OCI-M1 (cell line): ENCODE measurements at places on chromosomes 1 and 21.

- no peak for DNase-seq
Observed at GRCh38 chr1:159952932-159953331, 1.1 kb downstream of the SLAMF9 start.

GRCh38 chr1:87337606-87338005, 8.9 kb downstream of the LMO4 start:
- DNase-seq = no peak

DNA sequence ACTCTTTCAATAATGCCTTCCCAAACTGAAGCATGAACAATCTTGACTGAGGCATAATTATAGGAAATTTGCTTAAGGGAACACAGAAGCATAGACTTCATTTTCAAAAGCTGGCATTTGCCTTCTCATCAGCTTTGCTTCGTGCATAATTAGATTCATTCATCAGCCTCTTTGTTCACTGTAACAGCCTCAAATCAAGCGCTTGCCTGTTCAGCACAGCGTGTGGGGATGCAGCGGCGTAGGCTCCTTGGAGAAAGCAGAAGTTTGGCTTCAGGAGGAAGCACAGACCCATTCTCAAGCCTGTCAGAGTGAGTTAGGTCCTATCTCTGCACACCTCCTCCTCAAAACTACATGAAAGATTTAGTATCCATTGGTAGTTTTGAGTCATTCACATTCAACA, 246.4 kb upstream of the MAP1LC3C start:
- peak; percentile 24 for DNase-seq

DNA sequence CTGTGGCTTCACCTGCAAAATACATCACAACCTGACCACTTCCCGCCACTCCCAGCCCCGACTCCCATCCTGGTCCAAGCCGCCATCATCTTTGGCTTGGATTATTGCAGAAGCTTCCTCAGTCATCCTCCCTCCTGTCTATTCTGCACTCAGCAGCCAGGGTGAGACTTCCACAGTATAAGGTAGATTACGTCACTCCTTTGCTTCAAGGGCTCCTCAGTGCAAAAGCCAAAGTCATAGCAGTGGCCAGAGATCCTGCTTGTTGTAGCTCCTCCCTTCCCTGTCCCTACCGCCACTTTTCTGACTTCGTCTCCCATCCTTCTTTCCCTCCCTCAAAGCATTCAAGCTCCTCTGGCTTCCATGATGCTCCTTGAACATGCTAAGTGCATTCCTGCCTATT, 152.8 kb downstream of the GRIK3 start:
- DNase-seq = no peak

- no peak for DNase-seq
Observed at GRCh38 chr1:24152631-24153494, 9.9 kb upstream of the IL22RA1 start.

- peak; percentile 71 for DNase-seq
Observed at GRCh38 chr1:27122652-27123051, 32.3 kb downstream of the SLC9A1 start.

DNA sequence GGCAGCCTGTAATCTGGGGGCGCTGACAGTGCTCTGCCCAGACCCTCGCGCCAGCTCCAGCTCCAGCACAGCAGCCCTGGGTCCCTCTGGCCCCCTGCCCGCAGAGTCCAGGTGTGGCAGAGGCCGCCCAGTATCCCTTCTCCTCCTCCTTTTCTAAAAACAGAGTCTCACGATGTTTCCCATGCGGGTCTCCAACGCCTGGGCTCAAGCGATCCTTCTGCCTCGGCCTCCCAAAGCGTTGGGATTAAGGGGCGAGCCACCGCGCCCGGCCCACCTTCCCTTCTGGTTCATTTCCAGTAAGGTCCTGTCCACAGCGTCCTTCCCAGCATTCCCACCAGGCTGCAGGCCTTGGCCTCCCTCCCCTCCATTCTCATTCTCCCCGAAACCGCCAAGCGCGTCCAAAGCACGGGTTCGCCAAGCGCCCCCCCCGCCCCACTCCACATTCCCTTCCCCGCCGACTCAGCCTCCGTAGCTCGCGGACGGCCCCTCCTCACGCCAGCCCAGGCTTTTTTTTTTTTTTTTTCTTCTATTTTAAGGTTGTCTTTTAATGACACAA, 2.0 kb upstream of the PCBP3 start:
- DNase-seq = no peak

DNA sequence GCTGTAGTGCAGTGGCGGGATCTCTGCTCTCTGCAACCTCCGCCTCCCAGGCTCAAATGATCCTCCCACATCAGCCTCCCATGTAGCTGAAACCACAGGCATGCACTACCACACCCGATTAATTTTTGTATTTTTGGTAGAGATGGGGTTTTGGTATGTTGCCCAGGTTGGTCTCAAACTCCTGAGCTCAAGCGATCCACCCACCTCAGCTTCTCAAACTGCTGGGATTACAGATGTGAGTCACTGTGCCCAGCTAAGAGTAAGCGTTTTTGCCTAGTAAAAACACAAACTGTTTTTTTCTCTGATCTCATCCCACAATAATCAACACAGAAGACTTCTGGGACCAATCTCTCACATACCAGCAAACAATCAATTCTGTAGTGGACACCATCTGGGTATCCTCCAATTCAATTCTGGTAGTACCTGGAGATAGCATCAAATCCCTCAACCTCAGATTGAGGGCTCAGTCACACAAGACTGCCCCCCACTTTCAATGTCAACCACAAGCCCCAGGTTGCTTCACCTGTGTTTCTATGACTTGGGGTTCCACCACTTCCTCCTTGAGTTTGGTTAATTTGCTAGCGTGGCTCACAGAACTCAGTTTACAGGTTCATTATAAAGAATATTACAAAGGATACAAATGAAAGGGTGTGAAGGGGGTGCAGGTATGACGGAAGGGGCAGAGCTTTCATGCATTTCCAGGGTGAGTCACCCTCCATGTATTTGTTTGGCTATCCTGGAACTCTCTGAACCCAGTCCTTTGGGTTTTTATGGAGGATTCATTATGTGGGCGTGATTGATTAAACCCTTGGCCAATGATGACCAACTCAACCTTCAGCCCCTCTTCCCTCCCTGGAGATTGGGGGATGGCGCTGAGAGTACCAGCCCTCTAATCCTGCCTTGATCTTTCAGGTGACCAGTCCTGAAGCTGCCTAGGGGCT, 40.0 kb upstream of the RHOU start:
- DNase-seq = no peak

GRCh38 chr1:57713501-57713900, 289.6 kb upstream of the DAB1 start:
- no peak for DNase-seq

DNA sequence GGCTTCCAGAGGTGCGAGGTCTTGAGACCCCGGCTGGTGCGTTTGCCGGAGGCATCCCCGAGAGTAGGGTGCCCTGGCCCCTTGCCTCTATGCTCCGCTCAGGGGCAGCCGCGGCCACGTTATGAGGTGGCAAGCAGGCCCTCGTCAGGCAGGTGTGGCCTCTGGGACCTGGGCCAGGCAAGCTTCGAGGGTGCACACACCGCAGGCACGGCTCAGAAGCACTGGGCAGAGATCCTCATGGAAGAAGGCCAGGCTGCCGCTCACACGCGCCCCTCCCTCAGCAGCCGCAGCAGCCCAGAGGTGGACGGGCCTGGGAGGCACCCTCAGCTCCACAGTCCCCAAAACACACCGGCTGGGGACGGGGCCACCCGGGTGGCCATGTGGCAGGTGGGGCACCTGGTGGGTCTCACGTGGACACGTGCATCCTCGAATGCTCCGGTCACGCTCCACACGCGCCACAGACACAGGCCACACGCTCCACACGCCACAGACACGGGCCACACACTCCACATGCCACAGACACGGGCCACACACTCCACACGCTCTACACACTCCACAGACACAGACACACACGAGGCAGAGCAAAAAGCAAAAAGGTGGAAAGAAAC, 6.5 kb downstream of the SDF4 start:
- no peak for DNase-seq

DNA sequence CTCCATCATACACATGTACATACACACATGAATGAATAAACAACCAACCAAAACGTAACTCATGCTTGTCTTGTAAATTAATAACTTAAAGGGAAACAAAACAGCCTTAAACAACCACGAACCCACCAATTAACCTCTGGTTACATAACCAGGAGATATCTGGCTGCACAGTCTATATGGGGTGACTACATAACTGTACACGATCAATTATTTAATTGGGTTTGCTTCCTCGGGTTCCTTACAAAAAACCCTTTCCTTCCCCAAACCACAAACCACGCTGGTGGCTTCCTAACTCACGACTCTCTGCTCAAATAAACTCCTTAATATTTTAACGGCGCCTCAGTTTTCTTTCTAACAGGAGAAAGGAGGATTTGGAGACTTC, 744 bp downstream of the ZNF670 start:
- DNase-seq = no peak

DNA sequence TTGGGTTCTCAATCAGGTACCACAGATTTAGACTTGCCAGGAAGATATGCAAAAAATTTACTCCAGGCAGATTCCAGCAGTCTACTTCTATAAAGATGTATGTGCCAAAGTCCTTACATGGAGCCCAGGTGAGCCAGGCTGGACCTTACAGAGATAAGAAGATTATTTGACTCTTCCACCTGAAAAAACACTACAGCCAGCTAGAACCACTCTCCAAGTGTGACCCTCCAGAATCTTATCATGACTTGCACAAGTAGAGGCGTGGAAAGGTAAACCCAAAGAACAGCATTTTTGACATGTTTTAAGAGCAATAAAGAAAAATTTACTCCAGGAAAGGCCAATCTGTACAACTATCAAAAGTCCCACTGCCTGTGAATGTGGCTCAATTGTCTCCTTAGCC, 146.8 kb upstream of the DPT start:
- DNase-seq = no peak

DNA sequence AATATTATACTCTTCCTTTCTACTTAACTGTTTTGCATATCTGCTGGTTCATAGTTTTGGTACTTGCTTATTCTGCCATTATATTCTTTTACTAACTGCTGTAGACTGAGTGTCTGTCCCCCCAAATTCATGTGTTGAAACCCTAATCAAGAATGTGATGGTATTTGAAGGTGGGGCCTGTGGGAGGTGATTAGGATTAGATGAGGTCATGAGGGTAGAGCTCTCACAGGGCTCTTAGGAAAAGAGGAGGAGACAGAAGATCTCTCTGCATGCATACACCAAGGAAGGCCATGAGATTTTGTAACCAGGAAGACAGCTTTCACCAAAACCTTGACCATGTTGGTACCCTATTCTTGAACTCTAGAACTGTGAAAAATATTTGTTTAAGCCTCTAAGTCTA, 354.1 kb upstream of the B3GALT2 start:
- DNase-seq = peak; percentile 36

GRCh38 chr1:158952416-158952815, 21.1 kb downstream of the PYHIN1 start:
- peak; percentile 7 for DNase-seq

- DNase-seq = no peak
Observed at GRCh38 chr1:16338961-16339360, 13.3 kb downstream of the FBXO42 start.

- no peak for DNase-seq
Observed at GRCh38 chr1:214542275-214543199, 8.9 kb downstream of the PTPN14 start.

DNA sequence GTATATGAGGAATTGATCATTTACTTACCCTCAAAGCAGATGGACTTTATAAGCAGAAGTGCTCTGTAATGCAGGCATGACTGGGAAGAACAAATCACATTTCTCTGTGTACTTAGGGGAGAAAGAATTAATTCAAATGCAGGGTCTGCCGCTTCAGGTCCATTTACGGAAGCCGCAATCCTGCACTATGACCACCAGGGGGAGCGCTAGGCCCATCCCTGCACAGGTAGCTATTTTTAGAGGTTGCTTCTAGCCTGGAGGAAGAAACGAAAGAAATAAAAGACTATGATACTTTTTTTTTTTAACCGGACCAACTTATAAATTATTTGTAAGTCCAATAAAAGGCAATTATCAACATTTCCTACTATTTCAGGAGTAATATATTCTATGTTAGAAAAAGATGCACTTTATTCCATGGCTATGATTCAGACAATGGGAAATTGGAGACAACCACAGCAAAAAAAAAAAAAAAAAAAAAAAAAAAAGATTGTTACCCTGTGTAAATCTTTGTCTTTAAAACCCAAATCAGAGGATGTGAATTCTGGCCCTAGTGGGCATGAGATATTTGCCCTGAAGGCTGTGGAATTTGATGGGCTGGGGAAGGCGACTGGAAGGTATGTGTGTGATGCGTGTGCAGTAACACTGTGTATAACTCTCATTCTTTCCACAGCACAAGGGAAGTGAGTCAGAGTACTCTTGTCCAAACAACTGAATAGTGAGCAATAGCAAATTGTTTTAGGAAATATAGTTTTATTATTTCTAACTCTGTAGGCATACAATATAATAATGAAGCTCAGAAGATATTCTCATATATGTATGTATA, 12.9 kb upstream of the FYB2 start:
- peak; percentile 85 for DNase-seq

DNA sequence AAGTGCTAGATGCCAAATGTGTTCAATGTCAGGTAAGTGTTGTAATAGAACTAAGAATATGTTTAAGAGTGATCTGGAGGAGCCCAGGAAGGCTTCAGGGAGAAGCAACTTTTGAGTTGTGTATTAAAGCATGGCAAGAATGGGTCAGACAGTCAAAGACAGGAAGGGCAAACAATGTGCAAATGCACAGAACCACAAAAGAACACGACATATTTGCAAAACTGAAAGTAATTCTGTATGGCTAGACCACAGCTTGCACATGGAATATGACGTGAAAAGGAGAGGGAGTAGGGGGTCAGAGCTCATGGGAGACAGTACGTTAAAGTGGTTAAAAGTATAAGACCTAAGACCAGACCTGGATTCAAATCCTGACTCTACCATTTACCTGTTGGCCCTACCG, 7.1 kb upstream of the SORT1 start:
- DNase-seq = peak; percentile 13

DNA sequence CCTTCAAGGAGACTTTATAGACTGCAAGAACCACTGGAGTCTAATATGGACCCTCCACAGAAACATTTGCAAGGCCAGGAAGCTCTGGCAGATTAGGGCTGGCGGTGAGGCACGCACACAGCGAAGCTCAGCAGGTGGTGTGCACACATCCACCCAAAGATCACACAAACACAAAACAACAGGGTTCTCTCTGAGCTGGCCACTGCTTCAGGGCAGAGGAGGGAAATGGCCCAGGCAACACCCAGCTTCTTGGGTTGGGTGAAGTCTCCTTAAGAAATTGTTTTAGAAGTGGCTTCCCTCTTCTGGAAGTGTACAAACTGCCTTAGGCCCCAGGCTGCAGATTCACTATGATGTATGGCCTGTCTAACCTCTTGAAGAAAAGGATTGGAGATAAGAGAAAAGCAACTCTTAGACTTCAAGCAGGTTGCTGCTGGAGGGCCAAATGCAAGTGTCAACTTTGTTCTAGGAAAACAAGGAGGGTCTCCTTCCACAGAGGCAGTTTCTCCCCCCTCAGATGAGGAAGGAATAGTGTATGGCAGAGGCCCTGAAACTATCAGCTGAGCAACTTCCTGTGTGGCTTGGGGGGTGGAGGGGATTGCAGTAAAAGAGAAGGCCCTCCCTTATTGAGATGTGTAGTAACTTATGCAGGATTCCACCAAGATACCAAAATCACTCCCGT, 2.0 kb downstream of the RCSD1 start:
- DNase-seq = peak; percentile 44

DNA sequence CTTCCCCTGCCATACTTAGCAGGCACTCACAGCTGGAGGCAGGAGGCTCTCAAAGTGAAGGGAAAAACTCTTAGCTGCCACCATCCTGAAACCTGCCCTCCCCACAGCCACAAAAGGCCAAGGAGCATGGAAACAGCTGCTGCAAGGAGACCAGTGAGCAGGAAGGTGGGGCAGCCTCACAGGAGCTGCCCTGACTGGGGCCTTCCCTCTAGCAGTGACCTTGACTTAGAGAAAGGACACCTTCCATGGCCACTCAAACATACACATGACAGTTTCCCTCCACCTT, 126.3 kb downstream of the HIVEP3 start:
- DNase-seq = no peak

- no peak for DNase-seq
Observed at GRCh38 chr1:52426371-52426770, 22.0 kb downstream of the PRPF38A start.
